CD4-positive, alpha-beta T cell treated with Interleukin-17A for 1 hour (primary cell): ENCODE measurements at places on chromosomes 5 and 9.

GRCh38 chr9:7315116-7315515 lies 484.5 kb downstream of the DMAC1 start:
- no peak for DNase-seq

- DNase-seq, result no peak
These were observed 43.2 kb upstream of the NKX2-5 start for GRCh38 chr5:173278172-173278571.

DNA sequence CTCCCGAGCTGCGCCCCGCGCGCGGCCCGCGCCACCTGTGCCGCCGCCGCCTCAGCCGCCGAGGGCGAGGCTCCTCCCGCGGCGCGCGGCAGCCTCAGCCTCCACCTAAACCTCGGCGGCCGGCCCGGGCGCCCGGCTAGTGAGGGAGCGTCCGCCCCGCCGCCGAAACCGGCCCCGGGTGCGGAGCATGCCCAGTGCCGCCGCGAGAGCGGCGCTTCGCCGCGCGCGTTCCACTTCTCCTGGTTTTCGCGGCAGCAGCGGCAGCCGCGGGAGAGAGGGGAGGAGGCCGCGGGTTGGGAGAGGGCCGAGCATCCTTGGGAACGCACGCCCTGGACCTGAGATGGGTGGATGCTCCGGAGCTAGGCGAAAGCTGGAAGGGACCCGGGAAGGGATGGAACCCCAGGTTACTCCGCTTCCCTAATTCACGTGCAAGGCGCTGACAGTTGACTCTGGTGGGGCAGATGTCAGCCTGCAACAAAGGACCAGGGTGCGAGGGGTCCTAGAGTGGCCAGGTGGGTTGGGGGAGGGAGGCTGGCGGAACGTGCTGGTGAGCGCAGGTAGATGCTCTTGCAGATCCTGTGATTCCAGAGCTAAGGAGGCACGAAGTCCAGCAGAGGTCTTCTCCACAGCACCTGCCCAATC lies at the start of gene CTNND2:
TSS of gene CTNND2 (minus strand) at position 182 of the 642 bp plus-strand sequence. CDS start 593 bp downstream, outside the sequence.
- no peak for DNase-seq

DNA sequence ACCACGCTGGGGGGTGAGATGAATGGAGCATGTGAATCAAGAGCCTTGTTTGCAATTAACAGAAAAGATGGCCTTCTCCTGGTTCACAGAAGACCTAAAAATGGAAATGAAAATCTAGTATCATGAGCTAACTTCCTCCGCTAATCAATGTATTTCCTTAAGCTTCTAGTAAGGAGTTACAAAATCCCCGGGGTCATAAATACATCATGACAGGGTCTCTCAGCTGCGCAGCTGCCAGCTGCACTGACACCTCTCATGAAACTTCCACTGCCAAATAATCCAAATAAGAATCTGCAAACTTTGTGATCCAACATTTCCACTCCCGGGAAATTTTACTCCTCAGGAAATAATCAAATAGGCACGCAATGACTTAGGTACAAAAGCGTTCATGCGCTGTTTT lies 11.9 kb downstream of the MYO10 start:
- DNase-seq, result no peak

- DNase-seq, result no peak
These were observed 497.6 kb upstream of the CD180 start for GRCh38 chr5:67693956-67694809.

GRCh38 chr5:156907667-156908066 lies 55.4 kb downstream of the TIMD4 start:
- no peak for DNase-seq

GRCh38 chr5:143315929-143316328 lies 87.6 kb downstream of the NR3C1 start:
- no peak for DNase-seq

- no peak for DNase-seq
These were observed 428.2 kb downstream of the IRX1 start for GRCh38 chr5:4023753-4024335.

GRCh38 chr5:9889511-9889910 lies 259.4 kb upstream of the TAS2R1 start:
- no peak for DNase-seq

GRCh38 chr5:35026280-35026840 lies 21.4 kb downstream of the AGXT2 start:
- DNase-seq, result no peak

GRCh38 chr5:34486160-34486848 lies 169.8 kb upstream of the RAI14 start:
- peak; percentile 57 for DNase-seq

GRCh38 chr9:128683340-128684064 lies 5.5 kb upstream of the SET start:
- peak; percentile 38 for DNase-seq

DNA sequence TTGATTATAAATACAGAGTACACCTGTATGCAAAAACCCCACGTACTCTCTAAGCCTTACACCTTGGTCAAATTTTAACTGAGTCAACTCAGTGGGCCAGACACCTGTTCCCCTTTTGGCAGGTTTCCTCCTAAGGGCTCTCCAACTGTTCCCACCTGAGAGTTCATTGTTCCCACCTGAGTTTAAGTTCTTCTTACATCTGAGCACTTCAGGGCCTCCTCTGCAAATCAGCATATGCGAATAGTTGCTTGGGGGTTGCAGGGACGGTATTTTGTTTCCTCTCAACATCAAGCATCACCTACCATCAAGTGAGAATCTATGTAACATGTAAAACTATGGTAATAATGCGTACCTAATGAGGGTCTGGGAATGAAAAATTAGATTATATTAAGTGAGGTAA lies 300.0 kb downstream of the PIK3R1 start:
- DNase-seq, result no peak

- peak; percentile 82 for DNase-seq
These were observed 6.3 kb upstream of the MXD3 start for GRCh38 chr5:177317959-177318377.

- DNase-seq, result no peak
These were observed 135.5 kb upstream of the EFNA5 start for GRCh38 chr5:107806271-107806670.

- no peak for DNase-seq
These were observed 190.4 kb downstream of the EPB41L4A start for GRCh38 chr5:112228667-112229066.

- DNase-seq, result no peak
These were observed 47.9 kb downstream of the RAI14 start for GRCh38 chr5:34703767-34704713.

GRCh38 chr5:170053896-170054295 lies 51.8 kb upstream of the FOXI1 start:
- no peak for DNase-seq

DNA sequence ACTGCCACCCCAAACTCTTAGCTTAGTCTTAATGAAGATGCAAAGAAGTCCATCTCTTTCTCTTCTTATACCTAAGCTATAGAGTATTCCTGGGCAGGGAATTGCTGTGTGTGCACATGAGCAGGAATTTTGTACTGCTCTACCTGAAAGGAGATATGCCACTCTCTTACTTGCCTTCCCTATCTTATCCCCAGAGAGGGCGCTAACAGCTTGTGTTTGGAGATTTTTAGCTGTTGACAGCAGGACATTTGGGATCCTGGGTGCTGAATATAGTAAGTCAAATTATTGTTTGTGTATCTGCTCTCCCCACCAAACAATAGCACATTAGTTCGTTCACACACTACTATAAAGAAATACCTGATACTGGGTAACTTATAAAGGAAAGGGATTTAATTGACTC lies 159.5 kb downstream of the GABRG2 start:
- no peak for DNase-seq
